ENCODE measurements at places on chromosomes 1 and 21. TPM values are rescaled to one million over a fixed set of nuclear protein-coding genes. Genes with fewer than 3 reads are reported as not detected.

DNA sequence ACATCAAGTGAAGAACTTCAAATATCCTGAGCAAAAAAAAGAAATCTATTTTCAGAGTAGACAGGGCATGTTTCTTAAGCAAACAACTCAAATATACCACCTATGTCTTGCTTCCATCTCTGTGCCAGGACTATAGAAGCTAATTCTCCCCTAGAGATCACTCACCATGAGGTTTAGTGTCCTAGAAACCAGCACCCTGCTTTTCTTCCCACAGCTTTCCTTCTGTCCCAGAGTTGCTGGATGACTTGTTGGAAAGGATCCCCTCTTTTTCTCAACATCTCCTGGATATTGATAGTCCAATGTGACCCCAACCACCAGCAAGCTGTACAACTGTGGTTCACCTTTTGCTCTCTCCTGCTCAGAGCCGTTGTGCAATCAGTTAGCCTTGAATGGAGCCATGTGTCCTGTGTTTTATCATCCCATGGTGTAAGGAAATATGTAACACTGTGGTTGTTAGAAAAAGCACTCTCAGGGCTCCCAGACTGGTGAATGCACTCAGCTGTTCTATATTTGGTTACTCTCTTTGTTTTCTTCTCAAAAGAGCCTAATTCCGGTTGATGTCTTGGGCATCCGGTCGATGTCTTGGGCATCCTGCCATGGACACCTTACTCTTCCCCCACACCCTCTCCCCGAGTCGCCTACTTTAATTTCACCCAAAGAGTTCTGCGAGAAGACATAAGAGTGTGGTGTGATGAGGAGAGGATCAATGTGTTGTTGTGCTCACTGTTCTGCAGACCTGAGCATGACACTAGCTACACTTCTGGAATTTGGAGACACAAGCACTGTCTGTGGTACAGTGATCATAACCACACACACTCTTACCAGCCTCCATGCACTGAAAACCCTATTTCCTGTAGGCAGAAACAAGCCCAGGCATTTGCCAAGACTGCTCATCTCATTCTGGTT is 1.7 kb downstream of the TNFSF4 start:
- DNase-seq, result peak; percentile 44

- no peak for DNase-seq
These were observed 47.1 kb downstream of the FCRL3 start for GRCh38 chr1:157653494-157653873.

- no peak for DNase-seq
These were observed 108.9 kb upstream of the ADAR start for GRCh38 chr1:154716614-154717527.

- DNase-seq, result no peak
These were observed 573.8 kb downstream of the LTN1 start for GRCh38 chr21:28418726-28419514.

The S100A4 gene
- polyA plus RNA-seq, result 2,575 TPM

The TMEM52 gene
- 0.32 TPM for polyA plus RNA-seq

The ST7L gene
- 11.3 TPM for polyA plus RNA-seq
